ENCODE measurements at places on chromosomes 6 and 20.
A peak's percentile ranks its signal among the peaks of the same experiment; 100 is the strongest.

DNA sequence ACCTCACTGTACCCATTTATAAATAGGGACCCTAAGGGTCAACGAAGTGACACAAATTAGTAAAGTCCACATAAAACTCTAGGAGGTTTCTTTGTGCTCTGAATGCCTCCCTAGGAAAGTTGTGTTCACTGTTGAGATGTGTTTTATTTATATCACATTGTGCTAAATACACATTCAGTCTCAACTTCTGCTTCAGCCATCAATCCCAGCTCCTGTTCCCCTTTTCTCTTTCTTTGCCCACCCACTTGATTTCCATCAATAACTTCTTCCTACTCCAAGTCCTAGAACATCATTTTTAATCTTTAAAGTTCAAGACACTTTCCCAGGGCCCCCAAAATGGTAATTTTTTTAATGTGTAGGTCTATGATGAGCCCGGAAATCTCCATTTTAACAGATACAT lies 208.3 kb upstream of the RAB32 start:
- DNase-seq: no peak

GRCh38 chr6:63975699-63976098 lies 340.1 kb downstream of the PHF3 start:
- DNase-seq: no peak

GRCh38 chr6:88361298-88361697 lies 195.2 kb upstream of the CNR1 start:
- DNase-seq: no peak

GRCh38 chr6:12457094-12457493 lies 166.9 kb downstream of the EDN1 start:
- no peak for DNase-seq

GRCh38 chr20:38863024-38863851 lies 57.7 kb downstream of the PPP1R16B start:
- DNase-seq: no peak

GRCh38 chr6:125888989-125889656 lies 67.4 kb upstream of the HINT3 start:
- DNase-seq: no peak

GRCh38 chr6:257031-257725 lies 35.1 kb upstream of the DUSP22 start:
- no peak for DNase-seq

GRCh38 chr6:168719901-168720300 lies 278.9 kb downstream of the SMOC2 start:
- DNase-seq: no peak

GRCh38 chr6:1364791-1365190 lies 24.6 kb upstream of the FOXF2 start:
- no peak for DNase-seq

DNA sequence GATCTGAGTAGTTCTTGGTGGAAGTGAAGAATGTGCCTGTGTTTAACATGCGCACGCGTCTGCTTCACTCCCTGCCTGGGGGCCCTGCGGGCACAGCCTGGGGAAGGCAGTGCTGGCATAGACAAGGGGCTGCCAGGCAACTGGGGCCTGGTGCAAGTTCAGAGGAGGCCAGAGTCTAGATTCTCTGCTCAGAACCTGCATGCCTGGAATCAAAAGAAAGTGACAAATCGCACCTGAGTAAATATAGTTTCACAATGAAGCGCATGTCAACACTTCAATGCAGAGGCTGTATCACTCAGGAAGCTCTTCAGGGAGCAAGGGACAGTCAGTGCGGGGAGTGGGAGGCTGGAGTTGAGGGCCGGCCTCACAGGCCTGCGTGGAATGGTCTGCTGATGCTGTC lies 24.2 kb upstream of the PPP1R14C start:
- no peak for DNase-seq

GRCh38 chr6:93644611-93645010 lies 225.3 kb upstream of the EPHA7 start:
- DNase-seq: no peak

DNA sequence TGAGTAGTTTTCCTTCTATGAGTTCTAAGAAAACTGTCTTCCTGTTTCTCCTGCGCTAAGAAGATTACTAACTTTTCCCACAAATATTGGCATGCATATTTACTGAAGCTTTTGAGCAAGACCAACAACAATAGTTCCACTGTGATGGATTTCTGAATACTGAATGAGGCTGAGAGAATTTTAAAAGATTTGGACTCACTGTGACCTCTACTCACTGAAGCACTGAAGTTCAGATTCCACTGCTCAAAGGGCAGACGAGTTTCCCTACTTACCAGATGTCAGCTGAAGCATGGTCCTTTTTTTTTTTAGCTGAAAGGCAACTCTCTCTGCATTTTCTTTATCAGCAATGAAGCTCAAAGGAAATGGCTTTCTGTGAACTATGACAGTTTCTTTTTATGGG lies 718.5 kb downstream of the RFPL4B start:
- no peak for DNase-seq

- no peak for DNase-seq
Observed at GRCh38 chr6:109512271-109512817, 29.3 kb upstream of the ZBTB24 start.

GRCh38 chr6:21912151-21912832 lies 318.7 kb downstream of the SOX4 start:
- DNase-seq: no peak

- DNase-seq: peak; percentile 41
Observed at GRCh38 chr6:151014404-151015100, 149.1 kb downstream of the MTHFD1L start.

GRCh38 chr6:69305456-69305855 lies 491.4 kb downstream of the LMBRD1 start:
- DNase-seq: no peak

DNA sequence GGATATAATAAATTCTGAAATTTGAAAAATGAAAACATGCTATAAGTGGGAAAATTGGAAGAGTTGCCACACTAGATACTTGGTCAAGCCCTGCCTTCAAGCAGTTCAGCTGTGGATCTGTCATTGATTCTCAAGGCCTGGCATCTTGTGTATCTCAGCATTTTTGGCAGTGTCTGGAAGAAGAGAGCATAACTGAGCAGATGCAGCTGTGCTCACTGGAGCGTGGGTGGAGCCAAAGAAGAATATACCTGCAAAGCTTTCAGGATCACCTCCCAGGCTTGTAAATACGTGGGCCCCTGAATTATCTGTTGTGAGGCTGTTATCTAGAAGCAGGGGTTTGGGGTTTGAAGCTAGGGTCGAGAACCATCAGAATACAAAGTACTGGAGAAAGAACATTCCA lies 31.3 kb upstream of the CHD6 start:
- no peak for DNase-seq

GRCh38 chr20:8074931-8075330 lies 55.4 kb upstream of the TMX4 start:
- no peak for DNase-seq

DNA sequence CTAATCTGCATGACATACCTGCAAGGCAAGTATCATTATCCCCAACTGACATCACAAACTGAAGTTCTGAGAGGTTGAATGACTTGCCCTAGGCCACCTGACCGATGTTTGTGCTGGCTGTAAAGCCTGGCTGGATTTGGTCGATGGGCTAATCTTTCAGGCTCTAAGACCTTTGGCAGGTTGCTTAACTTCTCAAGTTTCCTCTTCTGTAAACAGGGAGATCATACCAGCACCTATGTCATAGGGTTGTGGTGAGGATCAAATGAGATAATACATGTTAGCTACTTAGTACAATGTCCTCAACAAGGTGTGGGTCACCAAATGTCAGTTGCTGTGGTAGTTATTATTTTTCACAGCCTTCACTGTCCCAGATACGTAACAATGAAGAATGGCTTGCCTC lies 14.2 kb downstream of the ANKRD66 start:
- DNase-seq: no peak

GRCh38 chr20:21213691-21214090 lies 87.8 kb downstream of the KIZ start:
- no peak for DNase-seq

- no peak for DNase-seq
Observed at GRCh38 chr20:46709055-46709458, 392 bp upstream of the SLC2A10 start.

DNA sequence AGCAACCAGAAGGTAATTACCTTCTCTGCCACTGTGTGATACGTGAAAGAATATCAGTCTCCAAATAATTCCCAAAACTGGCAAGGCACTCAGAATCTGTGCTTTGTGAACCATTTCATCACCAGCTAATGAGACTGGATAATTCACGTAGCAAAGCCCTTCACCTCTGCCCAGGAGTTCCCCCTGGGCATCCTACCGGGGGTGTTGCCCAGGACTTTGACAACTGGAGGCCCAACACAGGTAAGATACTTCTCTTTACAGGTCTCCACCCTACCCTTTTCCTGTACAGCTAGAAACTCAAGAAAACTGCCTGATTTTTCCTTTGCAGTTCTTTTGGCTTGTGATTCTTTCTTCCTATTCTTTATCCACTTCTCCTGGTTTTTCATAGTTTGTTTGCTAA lies 2.7 kb upstream of the CD24 start:
- DNase-seq: no peak

GRCh38 chr6:2959909-2960719 lies 11.3 kb downstream of the SERPINB6 start:
- DNase-seq: no peak

DNA sequence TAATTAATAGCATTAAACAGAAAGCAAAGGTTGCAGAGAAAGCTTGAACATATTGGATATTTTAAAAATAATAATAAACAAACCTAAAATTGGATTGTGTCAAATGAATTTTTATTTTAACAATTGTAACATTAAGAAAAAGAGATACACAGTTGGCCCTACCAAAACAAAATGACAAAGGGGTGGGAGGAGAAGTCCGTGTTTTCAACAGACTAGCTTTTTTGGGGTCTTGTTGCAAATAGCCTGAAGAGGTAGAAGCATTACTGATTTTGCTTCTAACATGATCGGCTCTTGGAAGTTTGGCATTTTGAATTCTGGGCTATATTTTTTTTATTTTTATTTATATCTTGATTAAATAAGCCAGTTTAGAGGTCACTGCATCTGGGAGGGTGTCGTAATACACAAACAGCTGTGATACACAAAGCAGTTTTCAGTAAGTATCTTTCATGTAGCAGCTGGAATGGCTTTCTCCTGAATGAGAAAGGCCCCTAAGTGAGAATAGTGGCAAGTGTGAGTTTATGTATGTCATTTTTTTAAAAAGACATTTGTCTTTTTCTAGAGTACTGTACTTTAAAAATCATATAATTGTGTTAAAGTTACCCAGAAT lies 85.5 kb upstream of the ZNF217 start:
- no peak for DNase-seq

DNA sequence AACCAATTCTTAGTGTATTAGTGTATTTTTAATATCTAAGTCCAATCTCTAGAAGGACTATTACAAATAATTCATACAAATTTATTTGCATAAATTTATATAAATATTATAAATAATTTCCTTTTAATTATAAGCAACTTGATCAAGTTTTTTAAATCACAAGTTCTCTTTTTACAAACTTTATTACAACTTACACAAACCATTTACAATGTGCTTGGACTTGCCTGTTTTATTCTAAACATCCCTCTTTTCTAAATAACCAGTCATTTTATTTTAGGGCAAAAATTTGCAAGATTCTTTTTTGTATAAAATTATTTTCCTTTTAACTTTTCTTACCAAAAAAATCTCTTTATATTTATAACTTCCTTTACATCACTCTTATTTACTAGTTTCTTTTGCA lies 83.5 kb upstream of the SYNCRIP start:
- DNase-seq: no peak

DNA sequence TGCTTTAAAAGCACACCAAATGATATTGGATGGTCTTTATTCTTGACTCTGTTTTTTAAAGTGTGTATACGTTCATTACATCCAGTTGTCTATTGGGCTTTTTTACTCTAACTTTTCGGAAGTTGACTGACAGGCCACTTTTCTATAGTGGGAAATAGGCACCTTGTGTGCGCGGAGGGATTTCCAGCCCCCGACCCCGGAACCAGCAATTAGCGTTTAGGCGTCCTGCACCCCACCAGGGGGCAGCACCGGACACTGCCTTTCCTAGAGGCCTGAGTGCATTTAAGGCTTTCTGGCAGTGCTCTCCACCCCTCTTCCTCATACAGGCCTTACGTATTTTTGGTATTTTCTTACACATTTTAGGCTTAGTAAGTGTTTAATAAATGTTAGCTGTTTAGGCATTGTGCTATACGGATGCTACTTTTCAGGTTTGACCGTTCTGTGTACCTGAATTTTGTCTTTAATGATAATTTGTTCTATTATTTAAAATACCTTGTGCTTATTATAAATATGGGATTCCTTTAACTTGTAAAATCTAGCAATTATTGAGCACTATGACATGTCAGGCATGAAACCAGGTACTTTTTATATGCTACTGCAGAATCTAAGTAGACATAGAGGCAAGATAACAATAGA lies 231.8 kb downstream of the BCKDHB start:
- peak; percentile 22 for DNase-seq

DNA sequence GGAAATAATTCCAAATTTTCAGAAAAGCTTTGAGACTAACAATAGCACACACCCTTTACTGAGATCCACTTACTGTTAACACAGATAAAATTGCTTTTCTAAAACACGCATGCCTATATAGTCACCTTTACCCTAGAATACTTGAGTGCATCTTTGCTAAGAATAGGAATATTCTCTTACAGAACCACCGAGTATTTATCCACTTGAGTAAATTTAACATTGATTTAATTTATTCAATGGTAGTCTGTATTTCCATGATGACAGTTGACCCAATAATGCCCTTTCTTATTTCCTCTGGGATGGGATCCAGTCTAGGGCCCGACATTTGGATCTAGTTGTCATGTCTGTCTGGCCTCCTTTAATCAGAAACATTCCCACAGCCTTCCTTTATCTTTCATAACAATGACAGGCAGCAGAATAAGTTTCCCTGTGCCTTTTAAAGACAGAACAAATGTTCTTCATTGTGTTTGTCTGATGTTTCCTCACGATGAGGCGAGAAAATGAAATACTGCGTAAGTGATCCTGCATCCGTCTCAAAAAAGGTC lies 56.6 kb upstream of the ERVFRD-1 start:
- DNase-seq: no peak

- no peak for DNase-seq
Observed at GRCh38 chr6:152380351-152380767, 256.8 kb downstream of the SYNE1 start.

DNA sequence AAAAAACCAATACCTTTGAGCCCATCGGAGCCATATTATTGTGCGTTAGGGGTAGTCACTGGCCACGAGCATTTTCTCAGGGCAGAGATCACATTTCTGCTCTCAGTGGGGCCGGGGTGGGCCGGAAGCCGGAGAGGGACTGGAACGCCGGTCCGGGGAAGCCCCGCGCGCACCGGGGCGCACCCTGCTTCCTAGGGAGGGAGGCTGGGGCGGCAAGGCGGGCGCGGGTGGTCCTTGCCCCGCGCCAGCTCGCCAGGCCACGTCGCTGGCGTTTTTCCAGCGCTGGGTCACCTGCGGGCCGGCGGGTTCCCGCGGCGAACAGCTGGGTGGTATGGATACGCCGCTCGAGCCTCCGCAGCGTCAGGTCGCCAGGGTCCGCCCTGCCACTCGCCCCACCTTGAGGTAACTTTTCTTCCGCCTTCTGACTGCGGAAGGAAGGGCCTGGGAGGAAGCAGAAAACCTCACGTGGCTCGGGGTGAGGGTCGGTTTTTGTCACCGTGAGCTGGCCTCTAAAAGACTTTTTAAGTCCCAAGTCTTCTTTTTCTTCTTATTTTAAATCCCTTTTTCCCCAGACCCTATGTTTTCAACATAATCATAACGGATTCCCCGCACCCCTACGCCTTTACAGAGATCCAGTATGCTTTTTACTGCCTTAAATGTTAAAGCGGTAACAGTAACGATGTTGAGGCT lies 2.7 kb upstream of the EEF1A1 start:
- peak; percentile 63 for DNase-seq
